Endodermal cell (in vitro differentiated cells): ENCODE measurements at places on chromosomes 6 and 20. TPM values are rescaled to one million over a fixed set of nuclear protein-coding genes. Genes with fewer than 3 reads are reported as not detected.

Gene SFTA2
- not detected in 2 replicates for total RNA-seq

DNA sequence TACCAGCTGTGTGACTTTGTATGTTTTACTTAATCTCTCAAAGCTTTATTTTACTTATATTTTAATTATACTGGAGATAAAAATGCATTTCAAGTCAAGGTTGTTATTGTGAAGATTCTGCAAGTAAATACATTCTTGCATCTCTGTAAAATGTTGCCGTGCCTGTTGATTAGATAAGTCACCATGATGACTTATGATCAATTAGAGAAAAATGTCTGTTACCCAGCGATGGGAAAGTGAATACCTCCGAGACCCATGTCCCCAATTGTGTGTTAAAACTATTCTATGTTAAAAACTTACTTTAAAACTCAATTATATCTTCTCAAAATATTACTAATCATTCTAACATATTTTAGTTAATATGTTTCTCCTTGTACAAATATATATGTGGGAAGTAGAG, 39.9 kb downstream of the MYB start:
- no peak overlapping the region for H3K27ac ChIP-seq
- H3K36me3 ChIP-seq: no peaks in the 10 kb centered on the region
- H3K4me3 ChIP-seq: no peak overlapping the region
- H3K27me3 ChIP-seq: no peaks in the 10 kb centered on the region
- DNase-seq: no peak

GRCh38 chr20:33578510-33578909, 83.6 kb upstream of the C20orf144 start:
- H3K36me3 ChIP-seq: no peaks in the 10 kb centered on the region
- H3K27me3 ChIP-seq: no peaks in the 10 kb centered on the region
- no peak overlapping the region for H3K4me3 ChIP-seq
- no peak overlapping the region for H3K27ac ChIP-seq
- DNase-seq: no peak

- H3K27ac ChIP-seq: no peak overlapping the region
- no peak overlapping the region for H3K4me3 ChIP-seq
- DNase-seq: no peak
- H3K27me3 ChIP-seq: no peaks in the 10 kb centered on the region
- no peaks in the 10 kb centered on the region for H3K36me3 ChIP-seq
Measured at GRCh38 chr20:53337390-53338101, 256.1 kb downstream of the ZNF217 start.

Gene RIN2
- total RNA-seq: 16.3 and 19.6 TPM in 2 replicates

Gene BPIFB1
- 0.24 TPM in 1 of 3 replicates, not detected in the others for total RNA-seq
